Non-pigmented ciliary epithelial cell (primary cell): ENCODE measurements at places on chromosomes 1 and 21.

DNA sequence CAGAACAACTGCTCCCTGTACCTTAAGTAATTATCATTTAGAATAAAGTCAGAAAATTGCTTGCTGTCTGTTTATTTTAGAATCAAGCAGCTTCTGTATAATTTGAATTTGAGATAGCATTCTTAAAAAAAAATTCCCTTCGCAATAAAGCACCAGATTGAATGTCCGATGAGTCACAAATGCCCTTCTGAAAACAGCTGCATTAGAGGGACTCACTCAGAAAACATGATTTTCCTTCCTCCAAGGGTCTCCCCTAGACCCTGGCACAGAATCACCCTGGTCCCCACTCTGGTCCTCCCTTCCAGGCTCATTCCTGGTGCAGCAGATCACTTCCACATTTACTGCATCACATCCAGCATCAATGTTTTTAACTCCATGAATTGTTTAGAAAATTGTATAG lies 471.1 kb upstream of the VAMP3 start:
- DNase-seq: no peak

DNA sequence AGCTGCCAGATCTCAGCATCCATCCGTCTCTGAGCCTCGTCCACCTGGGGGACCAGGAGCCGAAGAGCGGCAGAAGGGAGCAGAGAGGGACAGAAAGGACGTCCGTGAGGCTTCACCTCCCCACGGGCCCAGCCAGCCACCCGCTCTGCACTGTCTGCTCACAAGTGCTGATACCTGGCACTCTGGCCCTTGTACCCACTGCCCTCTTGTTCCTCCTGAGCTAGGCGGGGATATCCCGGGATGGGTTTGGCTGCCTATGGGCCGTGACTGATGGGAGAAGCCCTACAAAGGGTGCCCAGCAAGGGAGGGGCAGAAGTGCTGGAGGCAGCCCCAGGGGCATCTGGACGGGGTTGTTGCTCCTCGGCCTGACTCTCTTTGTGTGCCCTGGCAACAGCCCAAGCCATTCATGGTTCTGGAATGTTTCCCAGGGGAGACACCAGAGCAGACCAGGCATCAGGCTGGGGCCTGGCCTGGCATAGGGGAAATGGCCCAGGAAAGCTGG lies 57.6 kb downstream of the LDLRAD2 start:
- DNase-seq: peak; percentile 26

GRCh38 chr1:60245324-60245723 lies 171.8 kb upstream of the C1orf87 start:
- no peak for DNase-seq

- DNase-seq: no peak
Observed at GRCh38 chr1:220213382-220213983, 58.8 kb downstream of the RAB3GAP2 start.

- no peak for DNase-seq
Observed at GRCh38 chr1:245054105-245054504, 100.7 kb upstream of the KIF26B start.

DNA sequence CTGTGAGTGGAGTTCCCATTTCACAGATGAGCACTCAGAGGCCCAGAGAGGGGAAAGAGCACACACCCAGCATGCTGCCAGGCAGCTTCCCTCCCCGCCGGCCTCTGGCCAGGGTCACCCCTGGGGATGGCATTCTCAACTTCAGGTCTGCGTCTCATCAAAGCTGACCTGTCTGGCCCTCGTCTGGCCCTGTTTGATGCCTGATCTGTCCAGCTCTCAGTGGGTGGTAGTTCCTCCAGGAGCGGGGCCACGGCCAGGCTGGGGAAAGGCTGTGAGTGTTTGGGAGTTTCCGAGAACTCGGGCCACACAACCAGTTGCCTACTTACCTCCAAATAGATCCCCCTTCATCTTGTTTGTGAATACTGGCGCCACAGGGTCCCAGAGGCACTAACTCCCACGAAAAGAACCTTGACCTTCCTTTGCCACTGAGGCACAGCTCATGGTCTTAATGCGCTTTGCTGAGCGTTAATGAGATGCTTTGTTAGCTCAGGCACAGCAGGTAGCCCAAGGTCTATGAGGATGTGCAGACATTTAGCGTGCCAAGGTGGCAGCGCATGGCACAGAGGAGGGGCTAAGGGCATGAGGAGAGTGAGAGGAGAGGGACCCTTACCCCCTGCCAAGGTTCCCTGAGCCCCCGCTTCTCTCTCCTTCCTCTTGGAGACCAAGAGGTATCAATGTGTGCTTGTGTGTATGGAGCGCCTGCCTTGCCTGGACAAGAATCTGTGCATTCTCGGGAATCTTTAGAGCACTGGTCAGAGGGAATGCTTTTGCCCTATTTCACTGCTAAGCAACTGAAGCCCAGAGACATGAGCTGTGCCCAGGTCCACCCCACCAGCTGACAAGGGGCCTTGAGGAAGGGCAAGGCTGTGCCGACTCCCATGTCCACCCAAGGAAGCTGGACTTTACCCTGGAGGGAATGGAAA lies 61.2 kb downstream of the DISP3 start:
- no peak for DNase-seq

DNA sequence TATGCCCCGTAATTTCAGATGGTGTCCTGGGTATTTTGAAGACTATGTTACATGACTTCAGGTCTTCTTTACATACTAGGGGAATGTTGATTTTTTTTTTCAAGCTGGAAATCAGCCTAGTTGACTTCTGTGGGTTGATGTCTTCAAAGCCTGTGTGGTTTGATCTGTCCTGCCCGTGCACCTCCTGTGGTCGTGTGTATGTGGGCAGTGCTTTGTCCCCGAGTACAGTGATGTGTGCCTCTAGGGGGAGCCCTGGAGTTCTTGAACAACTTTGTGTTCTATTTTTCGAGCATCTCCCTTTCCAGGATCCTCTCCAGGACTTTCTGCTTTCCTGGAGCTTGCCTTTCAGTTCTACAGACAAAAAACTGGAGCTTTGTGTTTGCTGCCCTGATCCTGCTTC lies 28.9 kb downstream of the OBSCN start:
- DNase-seq: no peak

- no peak for DNase-seq
Observed at GRCh38 chr21:16310176-16310575, 580.4 kb downstream of the USP25 start.

DNA sequence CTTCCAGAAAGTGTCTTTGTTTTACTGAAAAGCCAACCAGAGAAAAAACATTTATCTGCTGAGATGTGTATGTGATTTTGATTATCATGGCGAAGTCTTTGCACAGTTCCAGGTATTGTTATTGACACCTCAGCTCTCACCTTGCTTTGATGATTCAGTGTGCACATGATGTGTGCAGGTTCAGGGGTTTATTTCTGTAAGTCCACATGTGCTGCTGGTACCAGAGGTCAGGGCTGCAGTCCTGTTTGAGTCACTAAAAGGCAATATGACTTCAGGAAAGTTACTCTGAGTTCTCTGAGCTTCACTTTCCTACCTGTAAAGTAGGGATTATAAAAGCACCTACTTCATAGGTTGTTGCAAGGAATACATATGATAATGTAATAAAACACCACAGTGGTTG lies 97.1 kb downstream of the CNIH3 start:
- no peak for DNase-seq

DNA sequence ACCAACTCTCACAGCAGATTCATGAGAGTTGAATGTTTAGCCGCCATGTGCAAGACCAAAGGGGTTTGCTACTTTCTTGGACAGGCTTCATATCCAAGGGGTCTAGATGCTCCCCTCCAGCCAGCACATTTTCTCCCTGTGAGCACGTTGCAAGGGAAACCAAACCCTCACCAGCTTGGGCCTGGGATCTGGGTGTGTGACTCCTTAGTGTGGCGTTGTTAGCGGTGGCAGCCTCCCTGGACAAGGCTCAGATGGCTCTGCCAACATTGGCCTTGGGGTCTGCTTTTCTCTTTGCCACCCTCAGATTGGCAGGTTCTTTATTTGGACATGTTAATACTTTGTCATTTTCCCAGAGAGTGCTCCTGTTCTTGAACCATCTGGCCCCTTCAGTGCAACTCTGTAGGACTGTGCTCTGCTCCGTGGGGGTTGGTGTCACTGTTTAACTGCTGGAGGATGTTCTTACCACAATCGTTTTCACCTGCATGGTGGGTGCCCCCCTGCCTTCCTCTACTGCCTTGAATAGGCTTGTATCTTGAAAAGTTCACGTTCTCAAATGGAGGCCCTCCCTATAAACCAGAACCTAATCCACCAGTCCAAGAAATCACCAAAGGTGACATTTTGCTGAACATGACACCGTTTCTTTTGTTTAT lies 13.4 kb downstream of the ABCG1 start:
- no peak for DNase-seq

- no peak for DNase-seq
Observed at GRCh38 chr1:64748222-64748621, 3.3 kb downstream of the RAVER2 start.

- no peak for DNase-seq
Observed at GRCh38 chr1:91404151-91405012, at the start of gene HFM1. Gene HFM1, minus strand, starts transcription at chr1:91404837. Its CDS starts 3,755 bp downstream, at chr1:91401082.

DNA sequence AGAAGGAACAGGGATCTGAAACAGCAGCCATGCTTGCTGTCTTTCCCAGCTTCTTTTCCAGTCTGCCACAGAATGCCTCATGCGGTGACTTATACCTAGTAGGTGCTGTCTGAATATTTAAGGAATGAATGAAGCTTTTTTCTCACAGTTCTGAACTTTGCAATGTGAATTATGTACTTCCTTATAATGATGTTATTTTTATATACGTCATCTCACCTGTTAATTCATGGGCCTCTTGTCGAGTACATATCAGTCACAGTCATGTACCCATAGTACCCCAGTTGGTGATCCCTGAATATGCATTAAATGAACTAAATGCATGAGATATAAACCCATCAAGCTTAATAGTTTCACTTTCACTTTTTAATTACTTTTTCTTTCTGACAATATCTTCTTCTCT lies 132.7 kb downstream of the NTNG1 start:
- DNase-seq: no peak

DNA sequence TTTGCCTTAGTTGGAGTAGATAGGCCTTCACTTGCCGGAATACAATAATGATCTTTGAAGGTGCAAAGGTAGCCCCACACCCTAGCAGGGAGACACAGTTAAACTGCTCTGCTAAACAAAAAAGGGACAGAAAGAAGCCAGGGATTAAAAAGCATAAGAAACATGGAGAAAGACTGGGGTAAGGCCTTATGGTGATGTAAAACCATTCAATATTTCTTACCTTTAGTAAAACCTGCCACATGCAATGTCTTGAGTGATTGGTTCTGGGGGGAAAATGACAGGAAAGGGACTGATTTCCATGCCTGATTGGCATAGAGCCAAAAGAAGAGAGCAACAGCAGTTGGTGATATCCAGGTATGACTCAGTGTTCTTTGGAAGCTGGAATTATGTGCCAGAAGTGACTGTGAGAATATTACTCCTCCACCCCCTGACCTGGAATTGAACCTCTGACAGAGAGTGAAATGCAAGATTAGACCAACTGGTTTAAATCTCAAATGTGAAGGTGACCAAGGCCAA lies 8.1 kb downstream of the DNASE2B start:
- DNase-seq: no peak

- no peak for DNase-seq
Observed at GRCh38 chr1:151060657-151061421, 642 bp downstream of the MLLT11 start.

- DNase-seq: no peak
Observed at GRCh38 chr1:145956781-145957442, 905 bp downstream of the LIX1L start.

GRCh38 chr1:203421246-203421645 lies 54.4 kb upstream of the PRELP start:
- no peak for DNase-seq

DNA sequence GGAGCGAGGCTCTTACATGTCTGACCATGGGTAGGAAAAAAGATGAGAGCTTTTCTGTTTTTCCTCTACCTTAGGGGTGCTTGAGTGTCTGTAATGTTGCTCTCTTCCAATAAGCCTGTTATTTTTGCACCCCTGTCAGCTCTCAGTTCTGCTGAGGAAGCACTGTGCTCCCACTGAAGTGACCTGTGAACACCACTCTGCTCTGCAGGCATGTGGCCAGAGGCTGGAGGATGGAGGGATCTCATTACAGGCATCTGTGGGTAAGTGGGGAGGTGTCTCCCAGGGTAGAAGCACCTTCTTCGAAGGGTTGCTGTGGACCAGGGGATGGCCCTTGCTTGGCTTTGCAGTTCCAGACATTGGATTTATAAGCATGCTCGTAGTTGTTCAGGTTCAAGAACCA lies 56.8 kb upstream of the RBM15 start:
- no peak for DNase-seq

DNA sequence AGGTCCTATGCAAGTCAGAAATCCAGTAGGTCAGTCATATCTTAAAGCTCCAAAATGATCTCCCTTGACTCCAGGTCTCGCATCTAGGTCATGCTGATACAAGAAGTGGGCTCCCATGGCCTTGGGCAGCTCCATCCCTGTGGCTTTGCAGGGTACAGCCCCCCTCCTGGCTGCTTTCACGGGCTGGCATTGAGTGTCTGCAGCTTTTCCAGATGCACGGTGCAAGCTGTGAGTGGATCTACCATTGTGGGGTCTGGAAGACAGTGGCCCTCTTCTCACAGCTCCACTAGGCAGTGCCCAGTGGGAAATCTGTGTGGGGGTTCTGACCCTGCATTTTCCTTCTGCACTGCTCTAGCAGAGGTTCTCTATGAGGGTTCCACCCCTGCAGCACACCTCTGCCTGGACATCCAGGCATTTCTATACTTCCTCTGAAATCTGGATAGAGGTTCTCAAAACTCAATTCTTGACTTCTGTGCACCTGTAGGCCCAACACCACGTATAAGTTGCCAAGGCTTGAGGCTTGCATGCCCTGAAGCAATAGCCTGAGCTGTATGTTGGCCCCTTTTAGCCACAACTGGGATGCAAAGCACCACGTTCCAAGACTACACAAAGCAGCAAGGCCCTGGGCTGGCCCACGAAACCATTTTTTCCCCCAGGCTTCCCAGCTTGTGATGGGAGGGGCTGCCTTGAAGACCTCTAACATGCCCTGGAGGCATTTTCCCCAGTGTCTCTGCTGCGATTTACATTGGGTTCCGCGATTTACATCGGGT lies 472.7 kb downstream of the NPHP4 start:
- no peak for DNase-seq

DNA sequence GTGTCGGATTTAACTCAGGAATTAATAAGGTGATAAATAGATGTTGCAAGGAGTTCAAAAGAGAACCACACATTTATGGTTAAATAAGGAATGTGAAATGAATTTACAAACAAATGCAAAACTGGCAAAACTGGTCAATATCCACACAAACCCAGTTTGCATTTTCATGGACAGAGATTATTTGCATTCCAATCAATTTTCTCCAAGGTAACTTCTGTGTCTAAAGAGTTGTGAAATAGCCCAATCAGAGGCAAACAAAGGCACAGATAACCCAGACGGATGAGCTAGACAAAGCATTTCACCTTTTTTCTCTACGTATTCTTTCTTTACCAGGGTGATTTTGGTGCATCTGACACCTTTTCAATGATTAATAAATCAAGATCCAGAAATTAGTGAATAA lies 63.9 kb downstream of the MAP3K7CL start:
- DNase-seq: no peak
